ENCODE measurements at places on chromosomes 3 and 15. TPM values are rescaled to one million over a fixed set of nuclear protein-coding genes. Genes with fewer than 3 reads are reported as not detected.
A peak's percentile ranks its signal among the peaks of the same experiment; 100 is the strongest.

- peak; percentile 25 for DNase-seq
Measured at GRCh38 chr3:168024537-168024941, 71.2 kb downstream of the GOLIM4 start.

DNA sequence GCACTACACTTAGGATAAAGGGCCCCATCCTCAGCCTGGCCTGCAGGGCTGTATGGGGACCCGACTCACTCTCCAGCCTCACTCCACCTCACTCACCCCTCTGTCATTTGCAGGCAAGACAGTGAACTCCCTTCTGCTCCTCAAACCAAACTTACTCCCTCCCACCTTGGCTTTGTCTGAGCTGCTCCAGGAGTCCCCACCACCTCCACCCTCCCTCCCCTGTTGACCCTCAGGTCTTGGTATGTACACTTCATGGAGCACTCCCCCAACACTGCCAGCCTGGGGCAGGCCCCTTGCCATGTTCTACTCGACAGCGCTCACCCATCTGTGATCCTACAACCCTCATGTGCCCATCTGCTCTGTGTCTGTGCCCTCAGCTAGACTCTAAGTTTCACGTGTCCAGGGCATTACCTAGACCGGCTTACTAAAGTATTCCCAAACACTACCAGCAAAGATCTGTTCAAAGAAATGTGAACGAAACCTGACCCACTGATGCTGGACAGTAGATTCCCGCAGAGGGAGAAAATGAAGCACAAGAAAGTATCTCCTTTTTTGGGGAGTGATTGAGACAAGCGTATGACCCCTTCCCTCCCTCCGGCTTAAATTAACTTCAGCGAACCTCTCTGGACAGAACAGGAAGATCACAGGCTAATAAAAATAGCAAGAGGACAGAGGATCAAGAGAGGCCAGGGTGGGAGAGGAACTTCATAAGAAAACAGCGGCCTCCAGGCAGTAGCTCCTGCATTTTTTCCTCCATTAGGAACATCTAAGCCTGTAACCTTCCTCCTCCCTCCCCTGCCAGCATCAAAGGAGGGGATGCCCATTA is 113.2 kb downstream of the RFTN1 start:
- DNase-seq: no peak

DNA sequence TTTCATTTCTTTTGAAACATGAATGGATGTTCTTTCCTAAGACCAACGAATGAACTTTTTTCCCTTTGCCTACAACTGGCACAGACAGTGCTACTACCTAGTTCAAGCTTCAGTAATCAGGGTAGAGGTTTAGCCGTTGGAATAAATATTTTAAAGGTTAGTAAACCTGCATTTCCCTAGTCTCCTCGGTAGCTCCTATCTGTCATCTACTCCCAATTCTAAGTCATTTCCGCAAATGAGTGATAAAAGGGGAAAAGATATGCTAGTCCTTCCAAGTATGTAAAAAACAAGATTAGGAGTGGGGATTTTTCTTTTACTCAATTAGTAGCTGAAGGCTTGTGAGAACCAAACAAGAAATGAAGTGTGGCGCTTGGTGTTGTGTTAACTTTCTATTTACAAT is 15.2 kb downstream of the SLTM start:
- DNase-seq: no peak

- DNase-seq: no peak
Measured at GRCh38 chr3:133274477-133274876, 125.4 kb upstream of the BFSP2 start.

DNA sequence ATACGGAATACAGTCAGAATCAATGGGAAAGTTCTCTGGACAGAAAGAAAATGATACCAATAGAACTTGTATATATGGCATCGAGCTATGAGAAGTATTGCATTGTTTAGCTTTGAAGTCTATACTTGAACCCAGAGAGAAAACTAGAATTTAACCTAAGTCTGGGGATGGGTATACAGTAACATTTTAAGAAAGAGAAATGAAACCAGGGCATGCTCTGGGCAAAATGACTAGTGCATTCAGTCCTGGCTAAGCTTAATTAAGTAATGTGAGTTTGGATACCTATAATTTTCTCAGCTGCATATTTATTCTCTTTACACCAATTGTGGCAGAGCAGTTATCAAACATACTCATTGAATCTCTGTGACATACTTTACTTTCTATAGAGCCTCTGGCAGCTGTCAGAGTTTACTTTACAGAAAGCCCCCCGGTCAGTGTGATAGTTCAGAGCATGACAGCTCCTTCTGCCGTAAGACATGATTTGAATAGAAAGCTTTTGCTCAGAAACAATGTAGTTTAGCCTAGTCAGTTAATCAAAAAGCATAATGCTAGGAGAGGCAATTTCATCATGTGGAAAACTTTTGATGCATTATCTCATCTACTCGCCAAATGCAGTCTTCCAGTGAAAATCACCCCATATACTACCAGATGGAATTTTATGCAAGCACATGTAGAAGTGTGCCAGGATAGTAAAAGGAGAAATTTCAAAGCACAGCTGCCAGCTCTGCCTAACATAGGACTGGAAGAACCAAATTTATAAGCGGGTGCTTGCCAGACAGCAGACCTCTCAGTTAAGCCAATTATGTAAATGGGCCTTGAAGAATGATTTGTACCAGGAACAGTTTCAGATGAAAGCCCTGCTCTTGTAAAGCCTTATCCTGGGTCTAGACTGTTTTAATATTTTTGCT is 40.7 kb downstream of the OXSM start:
- peak; percentile 79 for DNase-seq

- DNase-seq: peak; percentile 28
Measured at GRCh38 chr3:134908271-134908670, 113.2 kb downstream of the EPHB1 start.

DNA sequence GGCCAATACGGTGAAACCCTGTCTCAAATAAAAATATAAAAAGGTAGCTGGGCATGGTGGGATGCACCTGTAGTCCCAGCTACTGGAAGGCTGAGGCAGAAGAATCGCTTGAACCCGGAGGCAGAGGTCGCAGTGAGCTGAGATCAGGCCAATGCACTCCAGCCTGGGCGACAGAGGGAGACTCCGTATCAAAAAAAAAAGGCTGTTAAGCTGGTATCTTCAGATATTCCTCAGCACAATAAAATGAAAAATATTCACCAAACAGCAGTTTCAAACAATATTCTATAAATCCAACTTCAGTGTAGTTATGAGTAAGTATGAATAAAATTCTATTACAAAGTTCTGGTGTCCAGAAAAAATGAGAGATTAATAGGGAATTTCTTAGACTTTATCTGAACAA is 14.2 kb downstream of the DENND4A start:
- no peak for DNase-seq

GRCh38 chr3:114205541-114205940 is 26.7 kb upstream of the DRD3 start:
- no peak for DNase-seq

GRCh38 chr3:46853441-46854415 is 9.5 kb downstream of the MYL3 start:
- DNase-seq: peak; percentile 9

DNA sequence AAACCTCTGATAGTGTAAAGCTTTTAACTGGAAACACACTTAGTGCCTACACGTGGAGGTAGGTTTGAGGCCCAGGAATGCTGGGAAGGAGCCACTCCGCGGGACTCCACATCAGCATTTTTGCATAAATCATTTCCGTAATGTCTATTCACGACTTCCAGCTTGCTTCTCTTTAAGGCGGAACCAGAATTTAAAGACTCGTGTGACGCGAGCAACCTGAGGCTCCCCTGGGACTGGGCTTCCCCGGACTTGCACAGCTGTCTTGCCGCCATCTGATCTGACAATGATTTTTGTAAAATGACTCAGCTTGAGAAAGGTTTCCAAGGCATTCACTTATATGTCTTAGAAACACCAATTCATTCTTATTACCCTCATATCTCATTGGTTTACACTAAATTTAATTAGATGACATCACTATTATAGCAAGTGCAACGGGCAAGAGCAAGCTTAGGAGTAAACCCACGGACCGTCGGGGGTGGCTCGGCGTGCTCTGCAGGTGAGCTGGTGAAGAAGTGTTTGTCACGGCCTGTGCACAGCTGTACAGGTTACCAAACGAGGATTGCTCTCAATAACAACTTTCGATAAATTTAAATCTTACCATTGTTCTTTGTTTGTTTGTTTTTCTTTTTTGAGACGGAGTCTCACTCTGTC is 95.2 kb downstream of the CHSY1 start:
- no peak for DNase-seq

- peak; percentile 64 for DNase-seq
Measured at GRCh38 chr3:27293939-27294338, 75.2 kb downstream of the NEK10 start.

DNA sequence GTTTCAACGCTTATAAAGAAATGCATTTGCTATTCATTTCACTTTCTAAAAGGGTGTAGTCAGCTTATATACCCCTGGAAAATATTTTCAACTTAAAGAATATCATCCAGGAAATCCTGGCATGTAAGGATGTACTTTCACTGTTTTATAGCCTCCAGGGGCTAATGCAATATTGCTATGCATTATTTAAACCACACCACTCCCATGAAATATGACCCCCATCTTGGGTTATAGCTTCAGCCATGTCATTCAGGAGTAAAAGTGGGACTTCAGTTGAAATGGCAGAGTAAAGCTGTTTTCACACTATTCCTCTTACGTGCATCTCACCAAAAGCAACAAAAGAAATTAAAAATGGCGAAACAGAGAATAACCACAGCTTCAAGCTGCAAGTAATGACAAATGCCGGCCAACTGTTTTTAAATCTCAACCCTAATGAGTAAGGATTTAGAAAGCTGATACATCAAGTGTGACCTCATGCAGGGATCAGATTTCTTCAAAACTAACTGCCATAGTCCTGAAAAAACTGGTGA is 84.5 kb downstream of the COL6A6 start:
- DNase-seq: no peak

- no peak for DNase-seq
Measured at GRCh38 chr3:100003609-100004503, 110.4 kb downstream of the FILIP1L start.

GRCh38 chr15:98878862-98879261 is 128.7 kb downstream of the PGPEP1L start:
- no peak for DNase-seq

GRCh38 chr3:165406425-165406824 is 210.2 kb upstream of the SLITRK3 start:
- no peak for DNase-seq

STRA6 gene
- total RNA-seq: 2.6 TPM

TGFBR2 gene
- 198 TPM for total RNA-seq

GREM1 gene
- 2.4 TPM for total RNA-seq

Measured in lung (tissue), 17 donors.